CD4-positive, alpha-beta T cell treated with Interleukin-4 for 1 hour (primary cell): ENCODE measurements at places on chromosomes 7 and 10.

GRCh38 chr7:121798896-121799295, 74.1 kb upstream of the PTPRZ1 start:
- DNase-seq = no peak

DNA sequence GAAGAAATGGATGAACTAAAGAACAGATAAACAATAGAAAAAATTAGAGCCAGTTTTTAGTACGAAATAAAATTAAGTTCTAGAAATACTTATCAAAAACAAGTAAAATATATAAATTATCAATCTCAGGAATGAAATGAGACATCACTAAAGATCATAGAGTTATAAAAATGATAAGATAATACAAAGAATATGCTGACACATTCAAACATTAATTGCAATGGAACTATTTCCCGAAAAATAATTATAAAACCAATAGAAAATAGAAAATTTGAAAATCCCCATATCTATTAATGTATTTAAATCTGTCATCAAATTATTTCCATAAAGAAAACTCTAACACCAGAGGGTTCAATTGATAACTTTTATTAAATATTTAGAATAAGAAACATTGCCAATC, 458.1 kb upstream of the MBL2 start:
- DNase-seq = no peak

DNA sequence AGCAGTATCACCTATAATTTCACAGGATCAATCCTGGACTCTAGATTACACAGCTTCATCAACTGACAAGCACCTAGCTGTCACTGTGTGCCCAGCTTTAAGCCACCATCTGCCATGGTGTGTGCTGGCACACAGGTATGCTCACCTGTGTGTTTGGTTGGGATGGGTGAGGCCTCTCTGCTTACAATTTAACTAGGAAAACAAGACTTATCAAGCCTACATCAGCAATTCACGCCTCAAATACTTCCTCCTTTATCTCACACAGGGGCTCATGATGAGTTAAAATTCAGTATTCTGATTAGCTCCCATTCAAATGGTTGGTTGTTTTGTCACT, 608.2 kb downstream of the PARD3 start:
- no peak for DNase-seq

DNA sequence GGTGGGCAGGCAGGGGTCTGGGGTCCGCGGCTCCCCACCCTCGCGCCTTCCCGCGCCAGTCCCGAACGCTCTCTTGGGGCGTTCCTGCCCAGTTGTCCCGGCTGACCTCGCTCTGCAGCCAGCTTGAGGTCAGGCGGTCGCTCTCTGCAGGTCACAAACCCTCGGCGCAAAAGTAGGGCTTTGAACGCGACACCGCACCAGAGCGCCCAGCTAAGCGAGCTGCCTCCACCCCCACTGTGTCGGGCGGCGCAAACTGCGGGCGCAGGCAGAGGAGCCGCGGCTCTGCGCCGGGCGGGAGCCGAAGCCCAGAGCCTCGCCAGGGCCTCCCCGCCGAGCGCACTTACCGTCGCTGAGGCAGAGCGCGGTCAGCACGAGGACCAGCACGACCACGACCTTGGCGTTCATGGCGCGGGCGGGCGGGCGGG, 284 bp downstream of the CXCL12 start:
- no peak for DNase-seq

- DNase-seq = no peak
Observed at GRCh38 chr10:96500519-96500918, 13.2 kb downstream of the TLL2 start.

DNA sequence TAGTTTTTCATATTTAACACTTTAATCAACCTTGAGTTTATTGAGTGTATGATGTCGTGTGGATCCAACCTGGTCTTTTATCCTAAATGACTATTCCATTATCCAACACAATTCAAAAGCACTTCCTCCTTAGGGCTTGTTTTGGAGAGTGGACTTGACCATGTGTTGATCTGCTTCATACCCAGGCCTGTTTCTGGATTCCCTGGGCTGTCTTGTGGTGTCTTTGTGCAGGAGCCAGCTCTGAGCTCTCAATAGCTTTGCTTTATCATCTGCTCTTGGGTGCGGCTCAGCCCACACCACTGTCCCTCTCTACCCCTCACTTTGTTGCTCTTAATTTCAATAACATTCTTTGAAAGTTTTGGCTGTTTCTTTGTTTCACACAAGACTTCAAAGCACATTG, 70.9 kb upstream of the CHST15 start:
- DNase-seq = no peak

GRCh38 chr7:93205046-93205445, 21.2 kb downstream of the HEPACAM2 start:
- DNase-seq = no peak

GRCh38 chr7:133491846-133492652, 239.2 kb downstream of the EXOC4 start:
- DNase-seq = no peak

GRCh38 chr7:154509192-154509591, 457.0 kb downstream of the DPP6 start:
- no peak for DNase-seq

GRCh38 chr7:831596-832166, 595 bp upstream of the SUN1 start:
- DNase-seq = peak; percentile 53

DNA sequence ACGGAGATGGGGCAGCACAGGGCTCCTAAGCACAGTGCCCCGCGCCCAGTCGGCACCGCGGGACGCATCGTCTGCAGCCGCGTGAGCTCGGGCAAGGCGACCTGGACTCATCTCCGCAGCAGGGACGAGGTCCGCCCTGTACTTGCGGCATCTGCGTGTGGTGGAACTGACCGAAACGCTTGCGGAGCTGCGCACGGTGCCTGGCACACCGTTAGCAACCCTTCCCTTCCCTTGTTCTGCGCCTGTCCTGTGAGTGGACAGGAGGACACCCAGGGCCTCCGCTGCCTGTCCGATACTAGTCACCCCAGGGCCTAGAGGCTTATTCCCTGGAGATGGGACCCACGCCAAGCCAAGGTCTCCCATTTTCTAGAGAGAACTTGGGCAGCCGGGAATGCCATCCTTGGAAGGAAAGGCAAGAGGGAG, 98.5 kb downstream of the WDR11 start:
- no peak for DNase-seq

DNA sequence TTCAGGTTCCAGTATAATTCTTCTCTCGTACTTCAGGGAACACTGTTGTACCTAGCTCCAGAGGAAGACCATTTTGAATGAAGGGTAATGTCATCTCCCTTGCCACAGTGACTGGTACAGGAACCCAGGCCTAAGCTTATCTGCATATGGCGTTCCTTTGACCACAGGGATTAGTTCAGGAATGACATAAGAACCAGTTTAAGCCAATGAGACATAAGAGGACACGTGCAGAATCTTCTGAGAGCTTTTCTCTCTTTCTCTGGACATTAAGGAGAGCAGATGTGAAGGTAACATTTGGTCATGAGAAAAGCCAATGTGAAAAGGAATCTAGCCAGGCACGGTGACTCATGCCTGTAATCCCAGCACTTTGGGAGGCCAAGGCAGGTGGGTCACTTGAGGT, 21.8 kb upstream of the HIBADH start:
- no peak for DNase-seq

DNA sequence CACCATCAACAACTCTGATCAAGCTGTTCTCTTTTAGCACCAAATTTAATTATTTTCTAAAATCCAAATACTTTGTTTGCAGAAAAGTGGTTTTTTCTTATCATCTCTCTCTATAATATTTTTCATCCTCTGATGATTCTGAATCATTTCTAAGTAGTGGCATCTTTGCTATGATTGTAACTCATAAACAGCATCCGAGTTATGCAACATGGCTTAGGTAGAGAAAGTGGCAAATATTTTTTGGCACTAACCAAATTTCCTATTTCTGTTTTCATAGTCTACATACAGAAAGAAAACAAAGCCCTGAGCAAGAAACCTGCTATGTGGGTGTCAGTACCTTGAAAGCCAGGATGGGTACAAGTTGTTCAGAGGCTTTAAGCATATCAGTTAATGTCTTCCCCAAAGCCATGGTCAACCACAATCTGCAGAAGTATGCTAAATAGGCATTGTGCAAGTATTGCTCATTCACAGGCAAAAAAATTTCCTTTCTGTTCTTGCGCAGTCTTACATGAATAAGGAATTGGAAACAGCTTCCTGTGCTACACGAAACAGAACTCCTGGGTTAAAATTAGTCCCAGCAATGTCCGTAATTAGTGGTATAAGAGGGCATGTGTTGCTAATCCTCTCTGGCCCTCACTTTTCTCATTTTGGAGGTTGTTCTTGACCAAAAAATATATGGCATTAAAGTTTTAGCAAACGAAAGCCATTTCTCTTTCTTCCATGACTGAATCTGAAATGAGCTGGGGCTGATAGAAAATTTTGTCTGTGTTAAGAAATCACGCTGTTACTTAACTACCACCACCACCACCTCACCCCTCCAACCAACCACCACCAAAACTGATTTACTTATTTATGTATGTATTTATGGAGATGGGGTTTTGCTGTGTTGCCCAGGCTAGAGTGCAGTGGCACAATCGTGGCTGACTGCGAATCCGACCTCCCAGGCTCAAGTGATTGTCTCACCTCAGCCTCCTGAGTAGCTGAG, 325.6 kb upstream of the MAGI2 start:
- DNase-seq = no peak

GRCh38 chr7:51189777-51190176, 126.8 kb downstream of the COBL start:
- no peak for DNase-seq

DNA sequence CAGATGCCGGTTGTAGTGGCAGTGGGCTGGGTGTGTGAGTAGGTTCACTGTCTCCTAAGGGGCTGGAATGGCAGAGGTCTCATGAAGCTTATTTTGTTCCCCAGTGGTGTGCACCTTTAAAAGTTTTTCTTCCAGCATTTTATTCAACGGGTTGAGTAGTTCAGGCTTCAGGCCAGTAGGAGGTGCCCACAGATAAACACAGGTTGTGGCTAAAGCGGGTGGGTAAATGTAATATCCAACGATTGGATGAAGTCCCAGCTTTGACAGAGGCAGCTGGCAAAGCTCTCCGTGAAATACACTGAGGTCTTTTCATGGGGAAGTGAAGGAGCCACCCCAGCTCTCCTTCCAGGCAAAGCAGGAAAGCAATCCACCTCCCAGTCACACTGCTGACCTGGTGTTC, 339.8 kb upstream of the LRRTM3 start:
- no peak for DNase-seq

GRCh38 chr7:100655908-100656674, at the start of gene ACTL6B:
TSS of gene ACTL6B (minus strand) at chr7:100656448. CDS start at chr7:100656354, 94 bp downstream.
- DNase-seq = peak; percentile 56

DNA sequence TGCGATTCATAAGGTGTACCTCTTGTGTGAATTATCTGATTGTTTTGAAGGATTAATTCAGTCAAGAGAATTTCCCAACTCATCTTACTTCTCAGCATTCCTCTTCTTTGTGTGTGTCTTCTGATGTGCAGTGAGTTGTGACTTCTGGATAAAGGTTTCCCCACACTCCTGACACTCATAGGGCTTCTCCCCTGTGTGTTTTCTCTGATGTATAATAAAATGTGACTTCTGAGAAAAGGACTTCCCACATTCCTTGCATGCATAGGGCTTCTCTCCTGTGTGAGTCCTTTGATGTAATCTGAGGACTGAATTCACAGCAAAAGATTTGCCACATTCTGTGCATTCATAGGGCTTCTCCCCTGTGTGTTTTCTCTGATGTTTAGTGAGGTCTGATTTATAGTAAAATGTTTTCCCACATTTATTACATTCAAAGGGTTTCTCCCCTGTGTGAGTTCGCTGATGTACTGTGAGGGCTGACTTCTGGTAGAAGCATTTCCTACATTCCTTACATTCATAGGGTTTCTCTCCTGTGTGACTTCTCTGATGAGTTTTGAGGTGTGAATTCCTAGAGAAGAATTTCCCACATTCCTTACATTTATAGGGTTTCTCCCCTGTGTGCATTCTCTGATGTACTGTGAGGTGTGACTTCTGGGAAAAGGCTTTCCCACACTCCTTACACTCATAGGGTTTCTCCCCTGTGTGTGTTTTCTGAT, 24.2 kb downstream of the ZNF25 start:
- DNase-seq = no peak

- no peak for DNase-seq
Observed at GRCh38 chr10:70319183-70319582, 35.4 kb upstream of the NPFFR1 start.

DNA sequence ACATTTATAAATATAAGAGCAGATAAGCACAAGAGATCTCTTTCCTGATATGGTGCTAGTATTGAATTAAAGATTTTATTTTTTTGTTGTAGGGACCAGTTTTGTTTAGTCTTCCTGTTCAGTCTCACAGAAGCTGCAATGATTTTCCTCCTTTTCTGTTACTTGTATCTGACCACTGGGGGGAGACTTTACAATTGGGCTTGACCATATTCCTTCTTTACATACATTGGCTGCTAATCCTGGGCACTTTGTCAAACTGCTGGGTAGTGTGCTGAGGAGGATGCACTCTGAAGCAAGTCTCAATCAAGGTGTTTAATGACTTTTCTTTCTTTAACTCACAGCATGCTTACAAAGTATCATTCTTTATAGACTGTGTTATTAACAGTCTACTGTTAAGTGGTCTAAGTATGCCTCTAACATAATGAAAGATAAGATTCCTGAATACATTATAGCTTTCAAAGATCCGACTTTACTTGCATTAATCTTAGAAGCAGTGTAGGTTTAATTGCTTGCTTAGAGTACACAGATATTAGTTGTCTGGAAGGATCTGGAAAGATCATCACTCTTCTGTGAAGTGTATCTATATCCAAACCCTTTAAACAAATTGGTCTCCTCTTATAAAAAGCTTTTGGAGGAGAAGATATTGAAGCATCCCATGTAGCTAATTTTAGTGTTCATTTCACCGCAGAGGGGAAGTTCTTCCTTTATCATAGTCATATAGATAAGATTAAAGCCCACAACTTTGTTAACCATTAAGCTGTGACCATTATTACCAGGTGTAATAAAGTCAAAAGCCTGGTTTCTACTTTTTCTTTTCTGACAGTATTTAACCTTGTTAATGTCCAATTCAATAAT, 3.1 kb downstream of the PALS2 start:
- DNase-seq = peak; percentile 53

- no peak for DNase-seq
Observed at GRCh38 chr10:49008091-49008490, 68.5 kb upstream of the LRRC18 start.

GRCh38 chr10:7665767-7666166, 999 bp downstream of the ITIH5 start:
- no peak for DNase-seq

DNA sequence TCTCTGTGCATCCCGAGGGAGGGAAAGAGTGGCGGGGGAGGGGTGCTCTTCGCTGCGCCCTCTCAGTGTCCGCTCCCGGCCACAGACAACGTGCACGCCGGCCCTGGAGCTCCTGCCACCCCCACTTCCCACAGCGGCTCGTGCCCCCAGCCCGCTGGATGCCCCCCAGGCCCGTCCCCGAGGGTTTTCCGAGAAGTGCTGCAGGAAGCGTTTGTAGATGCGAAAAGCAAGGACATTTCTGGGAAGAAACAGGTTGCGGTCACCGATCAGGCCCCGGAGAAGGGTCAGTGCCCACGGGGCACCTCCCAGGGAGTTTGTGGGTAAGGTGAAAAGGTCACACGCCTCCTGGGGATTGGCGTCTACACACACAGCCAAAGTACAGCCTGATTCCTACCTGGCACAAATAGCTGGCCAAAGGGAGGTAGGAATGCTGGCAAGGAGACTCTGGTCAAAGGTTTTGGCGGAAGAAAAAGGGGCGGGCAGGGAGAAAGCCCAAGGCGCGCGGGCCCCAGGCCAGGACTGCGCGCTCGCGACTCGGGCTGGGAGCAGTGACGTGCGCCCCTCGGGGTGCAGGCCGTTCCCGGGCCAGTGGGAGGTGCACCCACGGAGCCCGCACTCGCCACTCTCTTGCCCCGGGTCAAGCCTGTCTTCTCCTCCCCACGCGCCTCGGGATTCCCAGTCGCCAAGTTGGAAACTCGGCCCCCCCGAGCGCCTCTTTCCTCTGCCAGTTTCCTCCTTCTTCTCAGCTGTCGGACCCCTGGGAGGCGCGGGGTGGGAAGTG, 1.5 kb upstream of the NRP1 start:
- DNase-seq = no peak
